Astrocyte (in vitro differentiated cells and primary cell): ENCODE measurements at places on chromosomes 2 and 18.

GRCh38 chr2:21059885-21060610, 16.2 kb upstream of the APOB start:
- no peak for DNase-seq

DNA sequence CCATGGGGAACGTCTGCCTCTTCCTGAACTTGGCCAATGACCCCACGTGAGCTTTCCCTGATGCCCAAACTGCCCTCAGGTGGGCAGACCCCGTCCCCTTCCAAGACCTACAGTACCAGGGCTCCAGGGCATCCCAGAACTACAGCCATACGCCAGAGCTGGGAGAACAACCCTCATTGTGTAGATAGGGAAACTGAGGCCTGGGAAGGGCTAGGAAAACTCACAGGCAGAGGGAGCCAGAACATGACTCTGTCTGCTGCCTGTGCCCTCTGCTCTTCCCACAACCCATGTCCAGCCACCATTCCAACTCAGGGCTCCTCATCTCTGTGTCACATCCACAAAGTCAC, 16.8 kb upstream of the ANKRD53 start:
- no peak for DNase-seq

GRCh38 chr2:226835420-226835795, 446 bp upstream of the RHBDD1 start:
- no peak for DNase-seq

GRCh38 chr2:59888015-59888414, 665.4 kb downstream of the BCL11A start:
- no peak for DNase-seq

DNA sequence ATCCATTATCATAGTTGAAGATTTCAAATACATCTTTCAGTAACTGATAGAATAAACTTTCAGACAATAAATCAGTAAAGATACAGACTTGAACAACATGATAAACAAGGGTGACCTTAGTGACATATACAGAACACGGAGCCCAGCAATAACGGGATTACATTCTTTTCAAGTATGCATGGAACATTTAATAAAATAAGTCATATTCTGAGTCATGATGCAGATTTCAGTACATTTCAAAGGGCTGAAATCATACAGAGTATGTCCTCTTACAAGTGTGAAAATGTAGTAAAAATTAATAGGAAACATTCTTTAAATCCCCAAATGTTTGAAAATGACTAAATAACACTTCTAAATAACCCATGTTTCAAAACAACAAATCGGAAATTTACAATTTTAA, 17.2 kb upstream of the KLHL29 start:
- no peak for DNase-seq

- no peak for DNase-seq
Measured at GRCh38 chr2:194382221-194382620, 1274.8 kb upstream of the SLC39A10 start.

DNA sequence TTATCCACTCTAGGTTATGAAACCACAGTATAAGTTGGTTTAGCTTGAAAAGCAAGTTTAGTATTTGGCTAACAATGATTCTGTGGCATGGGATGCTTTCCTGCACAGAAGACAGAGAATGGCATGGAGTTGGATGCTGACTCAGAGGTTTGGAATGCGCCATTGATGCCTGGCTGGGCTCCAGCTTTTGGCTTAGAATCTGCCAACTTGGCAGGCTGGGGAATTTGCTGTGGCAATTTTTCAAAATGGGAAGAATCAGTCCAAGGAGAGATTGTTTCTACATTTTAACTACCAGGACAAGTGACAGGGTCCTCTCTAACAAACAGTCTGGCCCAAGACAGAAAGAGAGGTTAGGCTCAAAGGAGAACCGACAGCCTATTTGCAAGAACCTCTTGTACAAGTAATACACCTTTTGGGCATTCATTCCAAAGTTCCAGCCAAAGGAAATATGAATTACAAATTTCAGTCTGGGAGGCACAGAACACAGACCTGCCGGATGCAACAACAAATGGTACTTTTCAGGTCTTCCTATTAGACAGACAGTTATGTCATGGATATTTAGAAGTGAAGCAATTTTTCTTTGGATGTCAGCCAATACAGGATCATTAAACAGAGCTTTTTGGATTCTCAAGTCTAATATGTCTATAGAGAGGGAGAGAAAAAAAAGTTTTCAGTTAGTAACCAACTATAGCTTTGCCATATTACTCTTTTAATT, 1027.7 kb downstream of the TMEM182 start:
- DNase-seq = peak; percentile 56

DNA sequence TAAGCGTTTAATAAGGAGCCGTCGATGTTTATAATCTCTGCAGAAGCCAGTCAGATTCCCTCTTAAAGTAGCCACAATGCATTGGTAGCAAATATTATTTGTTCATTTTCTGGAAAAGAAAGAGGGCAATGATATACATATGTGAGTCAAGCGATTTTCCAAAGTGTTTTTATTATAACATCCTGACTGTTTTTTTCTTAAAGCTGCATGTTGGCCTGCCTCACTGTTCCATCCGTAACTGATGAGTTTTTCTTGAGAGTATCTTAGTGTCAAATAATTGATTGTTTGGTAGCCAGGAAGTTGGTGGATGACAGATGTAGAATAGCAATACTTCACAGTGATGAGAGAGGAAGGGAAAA, 3.7 kb downstream of the TSHZ1 start:
- no peak for DNase-seq

DNA sequence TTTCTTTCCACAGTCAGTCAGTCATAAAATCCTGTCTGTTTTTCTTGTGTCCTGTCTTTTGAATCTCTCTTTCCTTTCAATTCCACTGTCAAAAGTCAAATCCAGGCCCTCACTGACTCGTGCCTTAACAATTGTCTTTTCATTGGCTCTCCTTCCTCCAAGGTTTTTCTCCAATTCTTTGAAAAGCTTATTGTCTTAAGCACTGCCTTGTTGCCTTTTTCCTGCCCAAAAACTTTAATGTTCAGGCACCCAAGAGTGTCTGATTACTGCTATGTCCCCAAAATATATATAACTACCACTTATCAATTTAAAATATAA, 13.9 kb upstream of the SULT1C4 start:
- DNase-seq = no peak

DNA sequence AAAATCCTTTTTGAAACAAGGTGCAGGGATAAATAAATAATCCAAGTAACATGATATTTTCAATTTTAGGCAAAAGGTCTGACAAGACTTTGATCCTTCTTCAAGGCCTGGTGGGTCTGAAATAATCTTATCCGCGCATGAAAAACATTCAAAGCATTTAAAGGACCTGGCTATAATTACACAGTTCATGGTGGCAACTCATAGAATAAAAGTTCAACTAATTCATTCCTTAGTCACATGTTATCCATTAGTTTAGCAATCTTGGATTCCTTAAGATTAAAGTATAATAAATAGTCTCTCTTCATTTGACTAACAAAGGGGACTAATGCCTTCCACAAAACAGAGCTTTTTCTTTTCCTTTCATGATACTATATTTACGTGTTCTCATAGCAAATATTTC, 21.0 kb upstream of the SLC38A11 start:
- DNase-seq = no peak

DNA sequence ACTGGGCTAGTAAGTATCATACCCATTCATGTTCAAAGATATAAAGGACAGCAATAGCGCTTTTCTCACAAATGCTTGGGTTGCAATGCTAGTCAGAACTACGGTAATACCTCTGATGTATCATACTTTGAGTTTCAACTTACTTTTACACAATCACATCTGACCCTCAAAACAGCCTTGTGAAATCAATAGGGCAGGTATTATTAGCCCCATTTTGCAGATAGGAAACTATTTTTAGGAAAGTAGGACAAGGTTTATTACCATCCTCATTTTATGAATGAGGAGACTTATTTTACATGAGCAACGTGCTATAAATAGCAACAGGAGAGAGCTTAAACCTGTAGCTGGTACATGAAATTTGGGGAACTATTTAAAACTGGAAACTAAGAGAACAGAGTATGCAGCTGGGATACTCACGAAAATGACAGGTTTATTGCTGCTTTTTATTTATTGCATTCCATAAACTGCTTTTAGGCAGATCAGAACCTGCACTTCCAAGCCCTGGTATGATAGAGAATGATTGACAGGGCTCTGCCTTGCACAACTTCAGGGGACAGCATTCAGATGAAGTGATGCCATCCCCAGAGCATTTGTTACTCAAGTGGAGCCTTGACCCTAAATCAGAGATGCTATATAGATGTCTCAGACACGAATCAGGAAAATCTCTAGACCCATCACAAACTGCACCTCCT, 42.4 kb upstream of the PPM1B start:
- DNase-seq = no peak

- DNase-seq = peak; percentile 71
Measured at GRCh38 chr2:221716426-221717303, 144.6 kb upstream of the EPHA4 start.

DNA sequence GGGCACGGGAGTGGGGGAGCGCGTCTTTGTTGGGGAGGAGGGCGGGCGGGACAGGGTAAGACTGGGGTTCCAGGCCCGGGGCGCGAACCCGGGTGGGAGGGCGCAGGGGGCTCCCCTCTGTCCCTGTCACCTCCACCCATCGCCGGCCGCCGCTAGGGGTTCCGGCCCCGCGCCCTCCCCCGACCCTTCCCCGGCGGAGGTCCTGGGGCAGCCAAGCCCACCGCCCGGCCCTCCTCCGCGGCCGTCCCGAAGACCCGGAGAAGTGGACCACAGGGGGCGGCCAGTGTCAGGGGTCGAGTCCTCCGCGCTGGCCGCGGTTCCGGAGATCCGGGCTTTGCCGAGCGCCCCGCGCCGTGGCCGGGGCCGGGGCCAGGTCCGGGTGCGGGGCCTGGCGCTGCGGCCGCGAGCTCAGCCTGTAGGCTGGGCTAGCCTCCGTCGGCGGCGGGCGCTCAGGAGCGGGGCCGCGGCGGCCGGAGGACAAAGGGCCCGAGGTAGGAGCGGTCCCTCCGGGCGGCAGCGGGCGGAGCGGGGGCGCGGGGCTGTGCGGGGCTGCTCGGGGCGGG, 16.6 kb upstream of the E2F6 start:
- no peak for DNase-seq

- no peak for DNase-seq
Measured at GRCh38 chr2:55000341-55000740, 49.9 kb downstream of the RTN4 start.
